Right ventricle myocardium inferior (tissue), 1 donor: ENCODE measurements at places on chromosomes 2 and 18.
A peak's percentile ranks its signal among the peaks of the same experiment; 100 is the strongest.

DNA sequence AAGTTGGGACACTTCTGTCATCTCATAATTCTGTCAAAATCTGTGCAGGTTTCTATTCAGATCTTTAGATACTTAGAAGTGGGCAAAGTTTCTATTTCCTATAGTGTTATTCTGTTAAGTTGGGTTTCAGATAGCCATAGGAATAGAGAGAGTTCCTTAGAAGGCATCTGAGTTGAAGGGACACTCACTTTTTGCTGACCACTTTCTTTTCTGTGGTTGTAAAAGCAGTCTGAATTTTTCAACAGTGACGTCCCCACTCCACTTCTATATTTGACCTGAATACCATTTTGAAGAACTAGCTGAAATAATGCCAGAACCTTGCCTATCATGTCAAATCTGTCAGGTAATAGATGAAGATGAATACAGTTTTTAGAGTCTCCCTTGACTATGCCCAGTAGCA lies 267.3 kb downstream of the SPAG16 start:
- no peak for DNase-seq

- DNase-seq = no peak
Measured at GRCh38 chr2:24489465-24490180, 1.4 kb upstream of the NCOA1 start.

DNA sequence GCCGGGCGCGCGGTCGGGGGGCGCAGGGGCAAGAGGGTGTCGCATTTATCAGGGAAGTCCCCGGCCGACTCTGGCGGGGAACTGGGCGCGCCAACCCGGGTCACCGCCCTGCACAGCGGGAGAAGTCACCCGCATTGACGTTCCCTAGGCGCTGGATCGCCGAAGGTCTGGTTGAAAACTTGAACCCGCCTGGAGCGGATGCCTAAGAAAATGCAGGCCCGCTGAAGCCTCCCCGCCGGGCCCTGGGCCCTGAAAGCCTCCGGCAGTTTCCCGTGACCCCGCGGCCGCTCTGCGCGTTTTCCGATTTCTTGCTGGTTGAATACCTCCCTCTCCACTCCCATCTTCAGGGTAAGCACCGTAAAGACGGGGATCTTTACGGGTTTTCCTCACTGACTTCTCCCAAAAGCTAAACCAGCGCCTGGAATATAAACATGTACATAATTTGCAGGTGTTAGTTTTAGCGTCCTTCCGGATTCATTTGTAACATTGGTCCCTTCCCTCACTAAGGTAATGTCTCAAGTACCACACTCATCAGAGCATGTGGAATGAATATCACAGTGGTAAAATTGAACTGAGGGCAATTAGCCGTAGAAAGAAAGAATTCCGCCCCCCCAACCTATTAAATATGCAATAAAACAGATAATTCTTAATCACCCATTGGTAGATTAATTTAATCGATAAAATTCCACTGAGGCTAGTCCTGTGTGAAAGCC lies 675 bp upstream of the SPIRE1 start:
- DNase-seq = no peak

DNA sequence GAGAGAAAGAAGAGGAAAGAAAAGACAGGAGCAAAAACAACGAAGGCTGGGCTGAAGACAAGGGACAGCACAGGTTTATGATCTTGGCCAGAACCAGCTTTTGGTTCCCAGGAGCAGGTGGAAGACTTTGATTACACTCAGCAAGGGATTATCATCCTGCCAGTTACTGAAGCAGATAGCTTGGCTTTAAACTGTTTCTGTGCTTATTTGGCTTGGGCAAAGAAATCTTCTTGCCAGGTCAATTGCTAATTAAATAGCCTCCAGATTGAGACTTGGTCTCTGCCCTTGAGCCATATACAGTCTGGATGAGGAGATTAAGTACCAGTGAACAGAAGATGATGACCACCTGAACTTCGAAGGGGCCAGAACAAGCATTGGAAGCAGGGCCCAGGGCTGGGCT lies 22.3 kb upstream of the GRP start:
- DNase-seq = no peak

- peak; percentile 90 for DNase-seq
Measured at GRCh38 chr2:73175663-73176204, 26.6 kb upstream of the NOTO start.

GRCh38 chr2:27209621-27210401 lies 2.0 kb upstream of the ATRAID start:
- DNase-seq = no peak

GRCh38 chr2:170929686-170930050 lies 615 bp downstream of the GORASP2 start:
- DNase-seq = peak; percentile 85

- no peak for DNase-seq
Measured at GRCh38 chr2:236120141-236120601, 48.0 kb downstream of the GBX2 start.

DNA sequence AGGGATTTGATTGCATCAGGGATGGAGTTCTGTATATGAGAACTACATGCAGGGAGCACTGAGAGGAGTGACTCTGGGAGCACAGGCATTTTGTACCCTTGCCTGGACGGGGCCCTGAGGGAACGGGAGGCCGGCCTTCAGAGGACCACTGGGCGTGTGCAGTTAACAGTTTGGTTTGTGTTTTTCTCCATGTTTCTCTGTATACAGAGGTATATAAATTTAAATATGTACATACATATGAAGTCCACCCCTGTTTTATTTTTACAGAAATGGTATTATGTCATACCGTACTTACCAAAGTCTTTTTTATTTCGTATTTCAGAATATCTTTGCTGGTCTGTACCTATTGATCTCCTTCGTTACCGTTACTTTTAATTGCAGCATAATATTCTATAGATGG lies 111.3 kb downstream of the PTPRM start:
- no peak for DNase-seq

DNA sequence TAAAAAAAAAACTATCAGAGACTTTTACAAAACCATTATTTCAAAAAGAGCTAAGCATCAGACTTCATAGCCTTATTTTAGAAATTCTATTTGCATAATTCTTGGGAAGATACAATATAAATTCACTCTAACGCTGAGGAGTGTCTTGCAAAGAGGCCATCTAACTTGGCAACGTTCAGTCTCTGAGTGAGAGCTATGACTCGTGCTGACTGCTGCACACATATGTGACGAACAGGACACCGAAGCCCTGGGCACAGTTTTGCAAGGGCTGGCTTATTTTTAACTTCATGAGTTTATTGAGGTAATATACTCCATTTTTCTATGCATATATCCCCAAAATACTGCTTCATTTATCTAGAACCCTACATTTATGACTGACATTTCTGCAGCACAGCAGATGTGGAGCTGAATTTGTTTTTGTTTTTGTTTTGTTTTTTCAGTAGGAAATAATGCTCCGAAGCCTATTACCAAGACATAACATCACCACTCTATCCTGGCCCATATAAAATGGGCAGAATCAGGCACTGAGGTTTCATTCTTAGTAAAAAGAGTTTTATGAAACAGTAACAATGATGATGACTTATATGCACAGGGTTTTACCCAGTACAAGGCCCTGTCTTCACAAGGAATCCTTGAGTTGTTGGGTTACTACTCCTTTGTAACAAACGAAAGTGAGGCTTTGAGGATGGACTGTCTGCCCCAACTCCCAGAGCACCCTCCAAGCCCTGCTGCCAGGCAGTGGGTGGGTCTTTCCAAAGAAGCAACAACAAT lies 68.3 kb downstream of the CRACDL start:
- no peak for DNase-seq

DNA sequence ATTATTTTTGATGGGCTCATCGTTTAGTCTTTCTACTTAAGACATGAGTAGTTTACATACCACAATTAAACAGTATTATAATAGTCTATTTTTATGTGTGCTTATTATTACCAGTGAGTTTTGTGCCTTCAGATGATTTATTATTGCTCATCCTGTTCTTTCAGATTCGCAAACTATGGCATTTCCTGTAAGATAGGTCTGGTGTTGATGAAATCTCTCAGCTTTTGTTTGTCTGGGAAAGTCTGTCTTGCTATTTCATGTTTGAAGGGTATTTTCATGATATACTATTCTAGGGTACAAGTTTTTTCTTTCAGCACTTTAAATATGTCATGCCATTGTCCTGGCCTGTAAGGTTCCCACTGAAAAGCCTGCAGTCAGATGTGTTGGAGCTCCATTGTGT lies 101.3 kb downstream of the DNAH7 start:
- no peak for DNase-seq

DNA sequence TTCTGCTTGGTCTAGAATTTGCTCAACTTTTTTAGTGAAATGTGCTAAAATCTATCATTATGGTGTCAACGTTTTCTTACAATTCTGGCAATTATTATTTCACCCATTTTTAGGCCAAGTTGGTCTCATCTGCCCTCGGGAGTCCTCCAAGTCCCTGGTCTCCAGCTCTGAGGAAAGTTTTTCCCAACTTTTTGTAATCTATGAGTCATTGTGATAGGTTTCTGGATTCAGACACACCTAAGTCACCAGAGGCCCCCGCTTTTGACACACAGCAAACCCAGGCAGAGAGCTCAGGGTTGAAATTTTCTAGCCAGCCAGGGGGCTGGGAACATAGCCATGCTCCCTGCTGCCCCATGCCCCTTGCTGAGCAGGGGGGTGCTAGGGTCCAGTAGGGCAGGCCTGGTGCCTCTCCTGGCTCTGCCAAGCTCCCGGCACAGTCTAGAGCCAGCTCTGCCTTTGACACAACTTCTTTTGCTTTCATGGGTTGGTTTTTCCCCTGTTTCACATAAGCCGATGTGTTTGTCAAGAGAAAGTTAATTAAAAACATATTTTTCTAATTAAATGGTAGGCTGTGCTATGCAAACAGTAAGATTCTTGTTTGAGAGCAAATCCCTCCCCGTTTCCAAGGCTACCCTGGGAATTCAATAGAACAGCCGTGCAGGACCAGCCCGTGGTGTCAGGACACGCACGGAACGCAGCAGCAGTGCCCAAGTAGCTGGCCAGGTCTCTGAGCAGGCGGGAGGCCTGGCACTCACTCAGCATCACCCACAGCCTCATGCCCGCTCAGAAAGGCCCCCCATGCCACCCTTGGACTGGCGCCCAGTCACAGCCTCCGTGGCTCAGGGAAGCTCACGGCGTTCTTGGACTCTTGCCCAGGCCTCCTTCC lies 25.5 kb upstream of the SNED1 start:
- DNase-seq = peak; percentile 30

DNA sequence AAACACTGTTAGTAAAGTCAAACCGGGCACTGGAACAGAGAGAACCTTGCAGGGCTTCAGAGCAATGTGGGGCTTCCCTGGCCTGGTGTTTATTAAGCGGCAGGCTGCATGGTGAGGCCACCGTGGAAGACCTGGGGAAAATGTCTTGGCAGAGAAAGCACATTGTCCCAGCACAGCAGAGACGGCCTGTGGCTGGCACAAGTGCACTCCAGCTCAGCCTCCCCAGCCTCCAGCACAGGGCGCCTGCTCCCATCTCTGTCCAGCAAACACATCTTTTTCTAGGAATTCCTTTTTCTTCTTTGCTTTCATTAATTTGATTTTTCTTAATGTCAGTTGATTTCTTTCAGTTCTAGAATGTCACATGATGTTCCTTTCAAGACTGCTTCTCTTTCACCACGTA lies 138.2 kb upstream of the NFATC1 start:
- no peak for DNase-seq

- DNase-seq = no peak
Measured at GRCh38 chr18:63336366-63337099, 17.0 kb upstream of the BCL2 start.

DNA sequence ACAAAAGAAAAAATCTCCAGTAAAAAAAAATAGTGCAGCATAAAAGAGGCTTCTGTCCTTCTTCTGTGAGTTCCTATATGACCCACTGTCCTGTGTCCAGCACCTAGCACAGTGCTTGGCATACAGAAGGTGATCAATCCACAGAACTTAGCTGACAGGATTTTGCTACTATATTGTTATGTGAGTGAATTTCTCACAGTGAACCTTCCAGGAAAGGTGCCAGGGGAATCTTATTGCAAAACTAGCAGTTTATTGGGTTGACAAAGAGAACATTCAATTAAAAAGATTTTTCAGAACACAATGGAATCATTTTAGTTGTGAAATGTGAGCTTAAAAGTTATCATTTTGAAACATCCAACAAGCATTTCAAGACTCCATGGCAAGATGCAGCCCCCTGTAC lies 12.4 kb upstream of the TRIB2 start:
- no peak for DNase-seq

- DNase-seq = no peak
Measured at GRCh38 chr2:203636588-203637470, 69.6 kb upstream of the CD28 start.

- DNase-seq = no peak
Measured at GRCh38 chr2:12244070-12244469, 472.7 kb upstream of the TRIB2 start.

- no peak for DNase-seq
Measured at GRCh38 chr2:191703079-191703725, 25.3 kb downstream of the NABP1 start.

DNA sequence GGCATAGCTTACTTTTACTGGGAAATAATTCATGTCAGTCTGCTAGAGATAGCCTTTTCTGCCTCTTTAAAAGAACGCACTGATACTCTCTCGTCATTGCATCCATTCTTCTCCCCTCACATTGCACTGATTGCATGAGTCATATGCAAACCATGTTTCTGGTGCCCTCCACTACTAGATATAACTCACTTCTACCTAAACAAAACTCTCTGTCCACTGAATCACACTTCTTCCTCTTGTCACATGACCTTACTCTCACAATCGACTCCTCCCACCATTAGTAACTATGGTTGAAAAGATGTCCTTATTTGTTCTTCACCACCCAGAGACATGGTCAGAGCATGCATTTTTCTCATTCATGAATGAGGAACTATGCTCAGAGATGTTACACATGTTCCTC lies 158.0 kb downstream of the CSRNP3 start:
- DNase-seq = no peak

DNA sequence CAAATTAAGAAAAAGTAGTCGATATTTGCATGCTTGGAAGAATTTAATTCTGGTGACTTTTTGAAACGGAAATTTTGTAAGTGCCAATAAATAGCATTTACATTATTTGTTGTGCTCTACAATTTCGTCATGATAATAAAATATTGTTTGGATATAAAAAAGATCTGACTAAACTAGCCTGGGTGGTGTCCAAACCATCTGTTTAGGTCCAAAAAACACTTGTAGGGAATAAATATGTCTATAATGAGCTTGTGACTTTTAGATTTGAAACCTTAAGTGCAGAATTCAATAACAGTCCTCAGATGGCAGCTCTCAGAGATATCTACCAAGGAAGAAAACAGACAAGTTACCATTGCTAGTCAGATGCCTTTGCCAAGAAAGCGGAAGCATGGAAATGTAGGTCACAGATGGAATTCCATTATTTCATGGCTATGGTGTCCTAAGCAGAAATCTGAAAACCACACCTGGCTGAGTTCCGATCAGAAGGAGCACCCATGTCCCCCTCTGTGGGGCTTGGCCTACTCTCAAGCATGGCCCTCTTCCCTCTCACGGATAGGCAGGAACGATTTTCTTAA lies 731.1 kb downstream of the RNF144A start:
- no peak for DNase-seq

DNA sequence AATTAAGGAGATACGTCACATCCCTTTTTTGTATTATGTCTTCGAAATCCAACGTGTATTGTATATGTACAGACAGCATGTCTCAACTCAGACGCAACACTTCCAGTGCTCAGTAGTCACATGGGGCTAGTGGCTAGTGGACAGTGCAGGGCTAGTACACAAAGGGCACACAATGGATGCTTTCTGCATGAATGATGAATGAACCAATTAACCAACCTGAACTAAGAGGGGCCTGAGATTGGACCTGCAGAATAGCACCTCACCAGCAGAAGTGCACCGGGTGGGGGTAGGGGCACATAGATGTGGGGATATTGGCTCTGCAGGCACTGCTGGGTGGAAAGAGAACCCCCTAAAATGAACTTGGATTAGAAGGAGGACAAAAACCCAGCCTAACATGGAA lies 20.7 kb downstream of the ST8SIA5 start:
- DNase-seq = no peak

- no peak for DNase-seq
Measured at GRCh38 chr2:102256276-102256675, 55.1 kb upstream of the IL1RL1 start.
